ENCODE measurements at places on chromosomes 11 and 22.

GRCh38 chr22:41565403-41566054, 4.7 kb downstream of the CSDC2 start:
- peak; percentile 59 for DNase-seq

GRCh38 chr22:40635940-40636379, 559 bp downstream of the MRTFA start:
- no peak for DNase-seq

- DNase-seq: no peak
Observed at GRCh38 chr11:75013051-75013450, 24.3 kb downstream of the NEU3 start.

DNA sequence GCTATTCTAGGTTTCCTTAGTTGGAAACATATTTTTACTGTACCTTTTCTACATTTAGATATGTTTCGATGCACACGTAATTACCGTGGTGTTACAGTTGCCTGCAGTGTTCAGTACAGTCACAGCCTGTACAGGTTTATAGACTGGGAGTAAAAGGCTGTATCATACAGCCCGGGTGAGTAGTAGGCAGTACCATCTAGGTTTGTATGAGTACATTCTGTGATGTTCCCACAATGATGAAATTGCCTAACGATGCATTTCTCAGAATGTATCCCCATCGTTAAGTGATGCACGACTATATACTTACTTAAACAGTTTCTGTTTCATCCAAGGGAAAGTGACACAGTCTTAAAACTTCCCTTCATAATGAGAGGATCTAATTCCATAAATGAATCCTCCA, 13.1 kb upstream of the THY1 start:
- no peak for DNase-seq

DNA sequence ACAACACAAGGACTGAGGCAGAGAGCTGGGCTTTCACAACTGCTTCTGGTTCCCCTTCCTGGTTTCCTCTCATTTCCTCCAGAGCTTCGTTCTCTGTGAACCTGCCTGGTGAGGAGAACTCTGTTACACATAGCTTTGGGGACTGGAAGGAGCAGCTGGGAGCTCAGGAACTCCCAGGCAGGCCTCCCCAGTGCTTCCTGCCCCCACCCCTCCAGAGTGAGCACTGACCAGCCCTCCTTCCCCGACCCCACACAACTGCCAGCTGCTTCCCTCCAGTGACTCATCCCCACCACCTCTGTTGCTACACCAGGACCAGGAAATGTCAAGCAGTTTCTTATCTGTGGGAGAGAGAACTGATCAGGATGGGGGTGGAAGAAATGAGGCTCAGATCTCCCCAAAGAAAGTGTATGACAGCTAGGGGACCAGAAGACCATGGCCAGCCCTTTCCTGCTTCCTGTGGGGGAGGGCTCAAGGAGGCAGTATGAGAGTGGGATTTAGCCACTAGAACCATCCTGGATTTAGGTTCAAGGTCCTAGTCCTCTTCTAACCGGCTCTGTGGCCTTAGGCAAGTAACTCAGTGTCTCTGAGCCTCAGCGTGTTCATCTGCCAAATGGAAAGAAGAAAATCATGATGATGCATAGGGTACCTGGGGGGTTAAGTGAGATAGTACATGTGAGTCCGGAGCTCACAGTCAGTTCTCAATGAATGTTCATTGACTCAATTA, 4.5 kb upstream of the TP53I11 start:
- peak; percentile 16 for DNase-seq

GRCh38 chr22:31124811-31125465, 2.2 kb downstream of the INPP5J start:
- DNase-seq: no peak

DNA sequence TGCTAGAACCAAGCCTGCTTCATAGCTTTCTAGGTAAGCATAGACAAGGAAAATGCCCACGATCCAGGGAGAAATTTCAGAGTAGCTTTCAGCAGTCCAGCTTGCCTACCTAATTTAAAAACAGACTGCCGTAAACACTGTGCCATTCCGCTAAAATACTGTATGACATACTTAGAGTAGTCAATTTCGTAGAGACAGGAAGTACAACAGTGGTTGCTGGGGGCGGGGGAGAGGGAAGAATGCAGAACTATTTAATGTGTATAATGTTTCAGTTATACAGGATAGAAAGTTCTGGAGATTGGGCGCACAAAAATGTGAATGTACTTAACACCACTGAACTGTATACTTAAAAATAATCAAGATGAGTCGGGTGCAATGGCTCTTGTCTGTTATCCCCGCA, 56.7 kb downstream of the C11orf58 start:
- no peak for DNase-seq

- DNase-seq: no peak
Observed at GRCh38 chr11:3126901-3127691, 38.0 kb downstream of the OSBPL5 start.

GRCh38 chr11:38538866-38539680, 1941.0 kb upstream of the RAG2 start:
- DNase-seq: no peak

- DNase-seq: peak; percentile 68
Observed at GRCh38 chr11:20110908-20111669, 49.2 kb downstream of the DBX1 start.

DNA sequence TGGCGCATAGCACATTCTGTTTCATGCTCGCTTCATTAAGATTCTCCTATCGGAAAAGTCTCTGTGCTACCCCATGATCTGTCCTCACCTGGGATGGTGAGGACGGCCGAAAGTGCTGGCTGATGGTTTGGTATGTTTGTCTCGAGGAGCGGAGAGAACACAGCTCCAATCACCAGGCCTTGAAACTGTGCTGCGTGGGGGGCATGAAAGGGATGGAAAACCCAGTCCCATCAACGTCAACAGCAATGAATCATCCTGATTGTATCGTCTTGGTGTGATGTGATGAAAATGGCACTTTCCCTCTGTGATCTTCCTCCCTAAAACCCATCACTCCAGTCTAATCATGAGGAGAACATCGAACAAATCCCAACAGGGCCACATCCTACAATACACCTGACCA, 8.4 kb downstream of the FXYD6 start:
- DNase-seq: no peak

GRCh38 chr22:41504397-41504796, 35.5 kb downstream of the ACO2 start:
- no peak for DNase-seq

DNA sequence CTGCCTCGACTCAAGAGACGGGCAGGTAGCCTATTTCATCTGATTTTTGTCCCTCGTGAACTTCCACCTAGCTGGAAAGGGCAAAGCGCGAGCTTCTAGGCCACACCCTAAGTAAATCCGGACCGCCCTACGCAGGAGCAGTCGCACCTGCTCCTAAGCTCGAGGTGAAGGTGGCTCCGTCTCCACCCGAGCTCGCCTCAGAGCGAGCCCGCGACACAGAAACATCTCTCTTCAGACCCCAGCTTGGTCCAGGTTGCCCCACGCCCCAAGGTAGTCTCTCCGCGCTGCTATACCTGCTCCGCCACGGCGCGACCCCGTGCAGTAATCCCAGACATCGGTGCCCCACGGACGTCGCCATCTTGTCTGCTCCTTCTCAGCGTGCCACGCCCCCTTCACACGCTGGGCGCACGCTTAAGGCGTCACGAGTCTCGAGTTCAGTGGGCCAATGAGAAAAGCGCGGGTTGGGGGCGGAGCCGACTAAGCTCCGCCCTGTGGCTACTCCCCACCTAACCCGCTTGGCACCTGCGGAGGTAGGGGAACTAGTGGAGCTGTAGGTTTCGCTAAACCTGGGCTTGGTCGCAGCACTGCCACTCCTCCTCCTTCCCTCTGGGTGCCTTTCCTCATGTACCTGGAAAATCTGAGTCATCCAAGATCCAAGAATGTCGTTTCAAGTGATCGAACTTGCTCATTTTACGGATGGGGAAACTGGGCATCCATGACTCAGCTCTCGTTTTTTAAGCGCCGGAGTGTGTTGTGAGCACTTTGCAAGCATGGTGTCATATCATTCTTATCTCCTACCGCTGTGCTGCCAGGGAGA, at the start of gene PISD:
Gene PISD (minus strand): TSS at position 365 of the 817 bp plus-strand sequence. CDS start 7 bp downstream, at position 358.
- DNase-seq: peak; percentile 76

DNA sequence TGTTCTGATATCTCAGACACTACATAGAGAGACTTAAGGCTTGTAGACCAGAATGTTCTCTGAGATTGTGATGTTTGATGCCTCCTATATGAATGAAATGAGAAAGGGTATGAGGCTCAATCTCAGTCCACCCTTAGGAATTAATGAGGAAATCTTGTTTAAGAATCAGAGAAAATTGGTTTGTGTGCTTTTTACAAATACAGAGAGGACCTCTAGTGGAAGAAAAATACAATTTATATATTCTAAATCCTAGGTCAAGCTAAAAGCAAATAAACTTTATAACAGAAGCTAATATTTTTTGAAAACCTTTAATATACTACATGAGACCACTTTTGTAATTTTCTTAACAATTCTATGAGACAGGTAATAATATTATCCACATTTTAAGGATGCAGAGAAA, 5.0 kb upstream of the OR52H1 start:
- DNase-seq: no peak

- no peak for DNase-seq
Observed at GRCh38 chr11:7611411-7611810, 61.9 kb downstream of the CYB5R2 start.

GRCh38 chr11:45655347-45655756, 10.1 kb downstream of the CHST1 start:
- peak; percentile 18 for DNase-seq

GRCh38 chr22:27791159-27791858, 10.2 kb downstream of the MN1 start:
- DNase-seq: no peak
